Stimulated activated CD4-positive, alpha-beta T cell treated with anti-CD3 and anti-CD28 coated beads, Interleukin-15, amount 100 ng/mL, for 48 hours (primary cell): ENCODE measurements at places on chromosomes 13 and 19.

DNA sequence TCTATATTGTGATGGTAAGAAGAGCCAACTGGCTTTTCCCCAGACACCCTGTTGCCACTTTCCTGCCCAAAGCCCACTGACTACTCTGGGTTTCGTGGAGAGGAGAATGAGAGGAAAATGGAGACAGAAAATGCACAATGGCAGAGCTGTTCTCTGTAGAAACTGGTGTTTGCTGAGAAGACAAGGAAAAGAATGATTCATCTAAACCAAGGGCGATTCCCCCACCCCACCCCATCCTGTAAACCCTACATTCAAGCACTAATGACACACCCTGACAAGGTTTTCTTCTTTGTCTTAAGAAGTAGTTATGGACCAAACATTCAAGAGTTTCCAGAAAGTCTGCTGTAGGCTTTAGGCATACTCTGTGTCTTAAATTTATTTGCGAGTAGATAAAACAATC is 68.8 kb downstream of the DOCK9 start:
- DNase-seq, result no peak

- DNase-seq, result no peak
Measured at GRCh38 chr13:86788616-86789015, 882.6 kb upstream of the SLITRK5 start.

GRCh38 chr13:101614491-101614890 is 162.0 kb downstream of the ITGBL1 start:
- no peak for DNase-seq

GRCh38 chr19:7482584-7483439 is 6.0 kb downstream of the PEX11G start:
- no peak for DNase-seq

- no peak for DNase-seq
Measured at GRCh38 chr19:38004186-38004520, 97.1 kb downstream of the SIPA1L3 start.

DNA sequence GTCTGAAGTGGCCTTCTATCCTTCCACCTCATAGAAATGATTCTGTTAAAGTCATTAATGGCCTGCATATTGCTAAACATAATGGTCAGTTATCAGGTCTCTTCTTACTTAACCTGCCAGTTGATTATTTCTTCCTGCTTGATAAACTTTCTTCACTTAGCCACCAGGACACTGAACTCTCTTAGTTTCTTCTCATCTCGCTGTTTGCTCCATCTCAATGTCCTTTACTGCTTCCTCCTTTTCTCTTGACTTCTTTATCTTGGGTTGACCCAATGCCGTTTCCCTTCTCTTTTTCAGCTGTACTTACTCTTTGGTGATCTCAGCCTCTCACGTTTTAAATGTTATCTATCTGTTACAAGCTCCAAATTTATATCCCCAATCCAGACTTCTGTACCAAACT is 17.1 kb upstream of the CLC start:
- DNase-seq, result no peak

DNA sequence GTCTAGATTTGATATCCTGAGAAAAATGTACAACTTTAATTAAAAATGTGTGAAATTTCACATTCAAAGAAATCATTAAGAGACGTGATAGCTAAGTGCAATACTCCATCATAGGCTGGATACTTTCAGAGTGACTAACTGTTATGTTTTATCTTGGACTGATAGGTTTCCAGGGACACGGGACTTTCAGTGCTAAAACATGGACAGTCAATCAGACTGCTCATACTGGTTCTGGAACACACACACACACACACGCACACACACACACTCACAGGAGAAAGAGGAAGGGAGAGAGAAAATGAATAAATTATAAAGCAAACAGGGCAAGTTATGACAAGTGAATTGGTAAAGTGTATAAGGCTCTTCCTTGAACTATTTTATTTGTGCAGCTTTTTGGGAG is 955.9 kb downstream of the SLITRK5 start:
- DNase-seq, result no peak

- DNase-seq, result no peak
Measured at GRCh38 chr13:110186231-110186855, 120.6 kb downstream of the COL4A1 start.

DNA sequence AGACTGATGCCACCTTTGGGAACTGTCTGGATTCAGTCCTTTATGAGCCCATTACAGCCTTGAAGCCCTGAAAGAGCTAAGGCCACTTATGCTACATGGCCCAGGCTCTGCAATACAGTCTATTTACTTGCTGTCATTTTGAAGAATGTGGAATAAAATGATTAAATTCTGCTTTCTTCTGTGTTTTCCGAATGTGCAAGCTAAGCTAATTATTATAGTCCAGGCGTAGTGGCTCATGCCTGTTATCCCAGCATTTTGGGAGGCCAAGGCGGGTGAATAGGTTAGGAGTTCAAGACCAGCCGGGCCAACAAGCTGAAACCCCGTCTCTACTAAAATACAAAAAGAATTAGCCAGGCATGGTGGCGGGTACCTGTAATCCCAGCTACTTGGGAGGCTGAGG is 142.5 kb downstream of the TEX29 start:
- no peak for DNase-seq

DNA sequence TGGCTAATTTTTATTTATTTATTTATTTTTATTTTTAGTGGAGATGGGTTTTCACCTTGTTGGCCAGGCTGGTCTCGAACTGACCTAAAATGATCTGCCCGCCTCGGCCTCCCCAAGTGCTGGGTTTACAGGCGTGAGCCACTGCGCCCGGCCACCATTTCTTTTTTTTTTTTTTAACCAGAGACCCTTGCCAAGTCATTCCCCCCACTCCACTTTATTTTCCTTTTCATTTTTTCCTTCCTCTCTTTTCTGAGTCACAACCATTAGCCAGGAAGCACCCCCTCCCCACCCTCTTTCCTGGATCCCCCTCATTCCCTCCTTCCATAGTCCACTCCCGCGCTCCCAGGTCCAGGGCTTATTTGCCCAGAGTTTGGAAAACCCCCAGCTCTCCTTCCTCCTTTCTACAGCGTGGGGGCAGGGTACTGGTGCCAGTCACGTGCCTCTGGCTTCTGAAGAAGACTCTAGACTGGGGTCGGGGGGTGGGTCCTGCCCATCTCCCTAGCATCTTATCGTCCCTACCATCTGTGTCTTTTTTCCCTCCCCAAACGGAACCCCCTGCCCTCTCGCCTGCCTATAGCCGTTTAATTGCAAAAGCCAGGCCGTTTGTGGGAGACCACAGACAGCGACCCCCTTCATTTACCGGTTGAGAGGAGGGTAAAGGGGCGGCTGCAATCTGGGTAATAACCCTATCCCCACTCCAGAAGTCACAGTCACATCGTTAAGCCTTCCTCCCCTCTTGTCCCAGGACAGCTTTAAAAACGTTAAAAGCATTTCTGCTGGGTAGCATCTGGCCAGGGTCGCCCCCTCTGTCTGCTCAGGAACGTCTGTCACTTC is 1.1 kb upstream of the CALR start:
- no peak for DNase-seq

DNA sequence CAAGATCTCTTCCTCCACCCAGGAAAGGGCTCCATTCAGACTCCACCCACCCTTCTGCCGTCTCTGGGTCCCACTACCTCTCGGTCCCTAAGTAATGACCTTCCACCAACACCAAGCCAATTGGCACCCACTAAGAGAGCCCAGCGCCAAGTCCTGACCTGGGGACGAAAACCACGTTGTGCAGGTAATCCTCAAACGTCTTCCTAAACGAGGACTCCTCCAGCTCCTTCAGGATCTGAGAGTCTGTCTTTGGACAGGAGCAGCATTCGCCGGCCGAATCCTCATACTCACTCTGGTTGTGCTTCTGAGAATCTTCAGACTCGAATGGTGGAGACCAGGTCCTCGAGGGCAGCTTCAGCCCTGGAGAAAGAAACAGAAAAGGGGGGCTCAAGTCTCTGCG is 83.1 kb downstream of the ZNF557 start:
- DNase-seq, result no peak

DNA sequence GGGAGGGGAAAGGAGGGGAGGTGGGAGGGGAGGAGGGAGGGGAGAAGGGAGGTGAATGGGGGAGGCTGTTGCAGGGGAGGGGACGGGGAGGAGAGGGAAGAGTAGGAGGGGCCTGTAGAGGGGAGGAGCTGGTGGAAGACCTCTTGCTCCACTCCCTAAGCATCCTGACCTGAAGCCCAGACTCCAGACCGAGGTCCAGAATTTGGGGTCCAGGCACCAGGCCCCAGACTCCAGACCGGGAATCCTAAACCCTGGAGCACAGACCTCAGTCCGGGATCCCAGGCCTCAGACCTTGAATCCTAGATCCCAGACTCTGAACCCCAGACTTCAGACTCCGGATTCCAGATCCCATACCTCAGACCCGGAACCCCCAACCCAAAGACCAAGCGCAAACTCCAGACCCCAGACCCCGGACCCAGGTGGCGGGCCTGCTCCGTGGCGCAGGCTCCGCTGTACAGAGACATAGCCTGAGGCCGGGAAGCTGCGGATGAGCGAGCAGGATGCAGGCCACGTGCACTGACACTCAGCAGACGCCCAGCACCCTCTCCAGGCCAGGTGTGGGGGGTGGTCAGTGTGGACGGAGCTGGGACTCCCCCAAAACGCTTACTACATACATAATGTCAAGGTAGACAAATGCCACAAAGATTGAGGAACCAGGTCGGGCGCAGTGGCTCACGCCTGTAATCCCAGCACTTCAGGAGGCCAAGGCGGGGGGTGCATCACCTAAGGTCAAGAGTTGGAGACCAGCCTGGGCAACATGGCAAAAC is 710 bp upstream of the BTBD2 start:
- DNase-seq, result peak; percentile 64

DNA sequence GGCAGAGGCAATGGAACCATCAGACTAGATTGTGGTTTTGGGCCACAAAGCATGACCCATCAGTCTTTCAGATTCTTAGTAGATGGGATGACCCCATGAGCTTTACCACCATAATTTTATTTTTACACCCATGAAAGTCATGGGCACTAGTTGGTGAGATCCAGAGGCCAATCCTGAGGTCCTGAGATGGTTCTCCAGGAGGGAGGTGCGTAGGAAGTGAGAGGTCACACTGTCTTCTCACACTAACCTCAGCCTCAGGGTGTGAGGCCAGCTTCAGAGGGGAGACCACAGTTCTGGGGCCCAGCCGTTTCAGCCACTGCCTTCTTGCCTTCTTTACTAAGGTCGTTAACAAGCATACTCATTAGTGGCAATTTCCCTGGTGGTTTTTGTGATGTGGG is 106.4 kb downstream of the AKAP11 start:
- DNase-seq, result no peak

DNA sequence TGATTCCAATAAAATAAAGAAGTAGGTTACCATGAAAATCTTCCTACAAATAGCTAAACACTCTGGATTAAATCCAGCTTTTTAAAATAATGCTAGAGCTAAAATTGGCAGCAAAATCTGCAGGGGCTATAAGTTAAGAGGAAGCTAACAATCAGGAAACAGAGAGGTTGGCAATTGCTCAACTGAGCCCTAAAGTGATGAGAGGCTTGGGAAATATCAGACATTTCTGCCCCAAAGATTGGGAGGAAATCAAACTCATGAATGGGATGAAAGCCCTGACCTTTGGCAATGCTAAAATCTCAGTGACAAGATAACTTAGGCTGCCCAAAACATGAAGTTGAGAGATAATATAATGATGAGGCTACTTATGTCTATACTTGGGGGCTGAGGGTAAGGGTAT is 1437.9 kb downstream of the EFNB2 start:
- DNase-seq, result no peak

- no peak for DNase-seq
Measured at GRCh38 chr13:36822785-36823184, 3.8 kb downstream of the RFXAP start.

GRCh38 chr13:111657013-111657412 is 336.6 kb downstream of the TEX29 start:
- DNase-seq, result no peak

GRCh38 chr13:40026174-40026585 is 370.7 kb downstream of the COG6 start:
- DNase-seq, result peak; percentile 53

GRCh38 chr13:87736849-87737385 is 65.7 kb downstream of the SLITRK5 start:
- DNase-seq, result no peak

DNA sequence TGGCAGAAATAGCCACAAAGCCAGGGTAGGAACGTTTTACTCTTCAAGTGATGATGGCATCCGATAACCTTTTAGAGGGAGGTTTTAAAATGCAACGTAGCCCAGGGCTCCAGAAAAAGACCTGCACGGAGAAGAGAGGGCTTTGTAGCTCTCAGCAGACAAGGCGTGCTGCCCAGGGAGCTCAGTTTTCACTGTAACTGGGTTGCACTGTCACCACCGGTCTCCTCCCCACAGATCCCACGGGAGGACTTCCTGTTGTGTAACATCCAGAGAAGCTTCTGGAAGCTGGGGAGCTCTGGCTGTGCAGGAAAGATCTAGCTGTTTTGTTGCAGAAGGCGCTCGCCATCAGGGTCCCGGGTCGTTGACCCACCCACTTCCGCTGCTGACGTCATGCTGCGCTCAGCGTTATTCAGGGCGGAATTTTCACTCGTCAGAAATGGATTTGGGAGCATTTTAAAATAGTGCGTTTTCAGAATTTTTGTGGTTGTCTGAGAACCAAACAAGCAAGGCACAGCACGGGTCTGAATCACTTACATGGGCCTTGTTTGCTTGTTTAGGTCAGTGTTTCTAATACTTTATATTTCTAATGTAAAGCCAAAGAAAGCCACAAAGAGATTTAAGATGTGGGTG is 50.8 kb downstream of the ATP11A start:
- DNase-seq, result no peak

- DNase-seq, result no peak
Measured at GRCh38 chr19:37987356-37988332, 80.6 kb downstream of the SIPA1L3 start.

DNA sequence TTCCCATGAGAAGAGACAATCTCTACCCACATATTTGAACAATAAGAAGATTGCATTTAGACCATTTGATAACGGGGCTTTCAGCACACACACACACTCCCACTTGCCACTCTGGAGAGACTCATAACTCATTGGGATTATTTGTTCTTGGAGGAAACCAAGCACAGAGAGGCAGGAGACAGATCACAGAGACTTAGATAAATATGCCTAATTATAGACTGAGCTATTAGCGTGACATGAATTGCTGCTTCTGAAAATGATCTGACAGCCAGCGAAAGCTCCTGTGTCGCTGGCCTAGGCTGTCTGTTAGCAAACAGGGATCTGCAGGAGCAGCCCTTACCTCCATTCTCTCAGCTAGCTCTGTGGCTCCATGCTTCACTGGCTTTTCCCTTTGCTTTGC is 111.4 kb downstream of the CCNA1 start:
- no peak for DNase-seq

GRCh38 chr13:44848920-44849676 is 140.2 kb downstream of the NUFIP1 start:
- DNase-seq, result no peak
